IPS DF 19.7 (cell line): ENCODE measurements at places on chromosomes 7 and 10.

- no peak for DNase-seq
These were observed 3.7 kb downstream of the KCND2 start for GRCh38 chr7:120276720-120277119.

- no peak for DNase-seq
These were observed 21.9 kb downstream of the ARHGAP22 start for GRCh38 chr10:48582970-48583369.

- no peak for DNase-seq
These were observed 459.4 kb downstream of the GPAM start for GRCh38 chr10:111724121-111724520.

- no peak for DNase-seq
These were observed 20.7 kb downstream of the BLVRA start for GRCh38 chr7:43779045-43779812.

- DNase-seq, result no peak
These were observed 54.7 kb upstream of the GTF2IRD1 start for GRCh38 chr7:74399006-74399405.

- DNase-seq, result no peak
These were observed 464.9 kb downstream of the INHBA start for GRCh38 chr7:41237956-41238355.

- DNase-seq, result no peak
These were observed 5.6 kb upstream of the VSTM4 start for GRCh38 chr10:49120911-49121310.

GRCh38 chr10:121935702-121936101 is 7.9 kb upstream of the ATE1 start:
- no peak for DNase-seq

- no peak for DNase-seq
These were observed 490 bp downstream of the CADPS2 start for GRCh38 chr7:122885583-122886356.

DNA sequence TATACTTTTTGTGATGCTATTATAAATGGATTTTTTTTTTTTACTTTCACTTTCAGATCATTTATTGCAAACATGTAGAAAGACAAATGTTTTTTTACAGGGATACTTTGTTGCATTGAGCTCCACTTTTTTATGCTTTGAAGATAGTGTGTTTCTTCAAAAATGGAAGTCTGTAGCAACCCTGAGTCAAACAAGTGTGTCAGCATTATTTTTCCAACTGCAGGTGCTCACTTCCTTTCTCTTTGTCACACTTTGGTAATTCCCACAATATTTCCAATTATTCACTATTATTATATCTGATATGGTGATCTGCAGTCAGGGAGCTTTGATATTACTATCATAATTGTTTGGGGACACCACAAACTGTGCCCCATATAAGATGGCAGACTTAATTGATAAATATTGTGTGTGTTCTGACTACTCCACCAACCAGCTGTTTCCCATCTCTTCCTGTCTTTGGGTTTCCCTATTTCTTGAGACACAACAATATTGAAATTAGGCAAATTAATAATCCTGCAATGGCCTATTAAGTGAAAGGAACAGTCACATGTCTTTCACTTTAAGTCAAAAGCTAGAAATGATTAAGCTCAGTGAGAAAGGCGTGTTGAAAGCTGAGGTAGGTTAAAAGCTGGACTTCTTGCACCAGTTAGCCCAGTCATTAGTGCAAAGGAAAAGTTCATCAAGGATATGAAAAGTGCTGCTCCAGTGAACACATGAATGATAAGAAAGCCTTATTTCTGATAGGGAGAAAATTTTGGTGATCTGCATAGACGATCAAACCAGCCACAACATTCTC is 231.3 kb upstream of the SH2B2 start:
- DNase-seq, result no peak

- no peak for DNase-seq
These were observed 10.5 kb downstream of the RHBDD2 start for GRCh38 chr7:75889223-75889825.

- no peak for DNase-seq
These were observed at the start of gene SMO for GRCh38 chr7:129188372-129188891. Gene SMO (plus strand): TSS chr7:129188633. CDS start chr7:129189152, 519 bp downstream.

DNA sequence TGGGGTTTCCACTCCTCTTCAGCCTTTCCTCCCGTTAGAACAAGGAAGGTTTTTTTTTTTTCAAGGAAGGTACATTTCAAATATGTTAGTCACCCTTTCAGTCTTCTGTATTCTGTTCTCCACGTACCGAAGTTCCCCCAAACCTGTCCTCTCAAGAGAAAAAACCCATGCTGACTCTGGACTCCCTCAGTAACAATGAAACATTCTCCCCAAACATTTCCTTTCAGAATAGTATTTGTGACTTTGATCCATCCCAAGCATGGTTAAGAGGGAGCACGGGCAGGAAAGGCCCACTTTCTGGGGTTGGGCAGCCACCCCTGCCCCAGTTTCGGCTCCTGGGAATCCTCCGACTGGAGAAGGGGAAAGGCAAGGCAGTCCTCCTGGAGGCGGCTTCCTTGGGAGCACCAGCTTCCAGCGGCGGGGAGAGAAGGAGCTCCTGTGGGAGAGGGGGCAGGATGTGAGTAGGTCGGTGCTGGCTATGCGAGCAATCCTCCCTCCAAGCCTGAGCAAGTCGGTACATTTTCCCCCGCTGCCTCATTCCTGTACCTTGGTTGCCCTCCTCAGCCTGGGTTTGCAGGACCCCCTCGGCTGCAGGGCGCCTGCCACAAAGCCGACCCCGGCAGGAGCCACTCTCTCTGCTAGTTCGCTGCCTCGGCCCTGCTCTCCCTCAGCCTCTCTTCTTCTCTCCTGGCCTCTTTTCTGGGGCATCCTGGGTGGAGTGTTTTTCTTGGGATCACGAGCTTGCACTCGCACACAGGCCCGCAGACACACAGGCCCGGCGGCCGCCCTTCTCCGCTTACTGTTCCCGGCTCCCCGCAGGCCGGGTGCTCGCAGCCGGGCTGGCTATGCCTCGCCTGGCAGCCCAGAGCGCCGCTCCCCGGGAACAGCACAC is 2.1 kb upstream of the HOXA1 start:
- no peak for DNase-seq

DNA sequence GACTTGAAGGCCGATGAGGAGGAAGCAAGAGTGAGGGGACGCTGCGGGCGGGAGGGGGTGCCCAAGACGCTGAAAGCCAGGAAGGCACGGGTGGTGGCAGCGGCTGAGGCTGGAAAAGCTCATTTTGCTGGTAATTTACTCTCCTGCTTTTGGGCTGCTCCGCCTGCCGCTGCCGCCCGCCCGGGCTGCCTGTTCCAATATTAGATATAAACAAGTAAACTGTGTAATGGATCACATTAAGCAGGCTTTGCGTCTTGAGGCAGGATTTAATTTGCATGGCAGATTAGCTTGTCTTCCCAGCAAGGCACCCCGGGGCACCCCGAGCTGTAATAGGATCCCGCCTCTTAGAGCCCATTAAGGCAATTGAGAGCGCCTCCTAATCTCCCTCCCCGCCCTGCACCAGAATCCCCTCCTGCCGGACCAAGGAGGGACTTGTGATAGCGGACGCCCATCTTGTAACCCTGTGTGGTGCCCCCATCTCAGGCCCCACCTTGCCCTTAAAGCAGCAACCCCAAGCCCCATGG is 46.1 kb upstream of the SLF2 start:
- DNase-seq, result no peak
